Bronchial epithelial cell (primary cell): ENCODE measurements at places on chromosomes 3 and 15. TPM values are rescaled to one million over a fixed set of nuclear protein-coding genes. Genes with fewer than 3 reads are reported as not detected.

DNA sequence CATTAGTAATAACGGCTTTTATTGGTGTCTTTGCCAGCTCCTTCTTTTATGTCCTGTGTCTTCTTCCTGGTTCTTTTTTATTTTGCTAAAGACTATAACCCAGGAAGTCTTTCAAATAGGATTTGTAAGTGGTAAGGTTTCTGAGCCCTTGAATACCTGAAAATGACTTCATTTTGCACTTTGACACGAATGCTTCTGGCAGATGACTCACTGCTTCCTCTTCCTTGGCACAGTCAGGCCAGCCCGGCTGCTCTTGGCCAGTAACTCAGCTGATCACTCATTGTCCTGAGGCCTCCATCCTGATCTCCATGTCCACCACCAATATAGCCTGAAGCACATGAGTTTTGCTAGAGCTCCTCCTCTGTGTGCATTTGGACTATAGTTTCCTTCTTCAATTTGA is 48.7 kb upstream of the NR2E3 start:
- DNase-seq = peak; percentile 92

DNA sequence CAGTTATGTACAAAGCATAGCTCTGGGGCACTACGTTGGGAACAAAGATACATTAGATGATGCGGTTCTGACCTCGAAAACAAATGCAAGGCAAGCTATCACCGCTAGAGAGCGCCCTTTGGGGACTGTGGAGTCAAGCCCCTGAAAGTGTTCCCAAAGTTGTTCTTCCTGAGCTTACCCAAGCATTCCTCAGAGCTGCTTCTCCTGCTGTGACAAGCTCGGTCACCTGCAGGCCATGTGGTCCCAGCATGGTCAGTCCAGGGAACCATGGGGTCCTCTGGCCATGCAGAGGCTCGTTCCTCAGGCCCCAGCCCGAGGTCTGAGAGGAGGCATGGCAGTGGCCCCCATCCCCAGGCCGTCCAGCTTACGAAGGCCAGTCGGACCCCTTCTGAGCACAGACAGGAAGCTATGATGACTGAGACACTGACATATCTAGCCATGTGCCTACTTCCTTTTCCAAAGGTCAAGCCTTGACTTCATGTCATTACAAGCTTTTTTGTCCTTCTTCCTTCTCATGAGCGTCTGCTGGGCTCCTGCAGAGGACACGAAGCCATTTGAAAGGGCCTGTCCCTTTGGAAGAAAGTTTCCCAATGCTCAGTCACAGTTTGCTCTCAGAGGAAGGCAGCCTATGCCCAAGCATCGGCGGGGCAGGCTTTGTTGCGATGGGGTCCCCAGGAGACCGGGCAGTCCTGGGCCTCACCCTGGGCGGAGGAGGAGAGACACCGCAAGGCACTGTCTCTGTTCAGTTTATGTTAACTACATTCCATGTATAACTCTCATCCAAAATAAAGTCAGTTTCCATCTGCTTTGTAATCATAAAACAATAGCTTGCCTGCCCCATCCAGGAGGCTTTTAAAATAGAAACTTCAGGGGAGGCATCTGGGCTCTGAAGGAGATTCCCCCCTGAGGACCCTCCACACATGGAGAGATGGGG is 79.3 kb downstream of the ATP10A start:
- DNase-seq = no peak

HIGD2B gene
- 0.13 TPM in 1 of 2 replicates, not detected in the other for total RNA-seq

SLC25A38 gene
- 12.2 and 21.9 TPM in 2 replicates for total RNA-seq

GRCh38 chr3:185207481-185207880 is 46.4 kb downstream of the EHHADH start:
- DNase-seq = no peak
